ENCODE measurements at places on chromosomes 12 and 14.
A peak's percentile ranks its signal among the peaks of the same experiment; 100 is the strongest.

DNA sequence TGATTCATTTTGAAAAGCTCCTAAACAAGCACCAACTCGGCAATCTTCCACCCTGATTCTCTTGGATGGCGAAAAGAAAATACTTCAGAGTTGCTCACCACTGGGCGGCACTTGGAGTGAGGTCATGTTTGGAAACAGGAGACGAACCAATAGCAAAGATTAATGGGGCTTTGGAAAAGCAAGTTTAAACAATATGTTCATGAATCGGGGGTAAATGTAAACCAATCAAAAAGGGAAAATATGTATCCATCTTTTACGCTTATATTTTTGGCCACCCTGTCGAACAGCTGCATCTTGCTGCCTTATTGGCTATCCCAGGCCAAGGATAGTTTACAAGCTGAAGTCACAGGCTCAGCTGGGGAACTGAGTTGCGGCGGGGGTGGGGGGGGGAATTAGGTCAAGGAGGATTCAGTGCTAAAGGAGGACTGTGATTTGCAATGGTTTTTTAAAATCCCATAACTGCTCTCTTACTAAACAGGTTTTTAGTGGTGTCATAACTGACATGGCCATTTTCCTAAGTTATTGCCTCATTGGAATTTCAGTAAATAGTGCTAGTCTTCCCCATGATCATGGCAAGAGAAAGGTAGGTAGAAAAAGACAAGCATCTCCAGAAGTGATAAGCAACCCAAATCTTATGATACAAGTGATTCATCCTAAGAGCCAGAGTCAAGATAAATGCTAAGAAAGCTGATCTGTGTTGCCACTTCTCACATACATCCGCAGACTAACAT, 210.6 kb downstream of the PHLDA1 start:
- DNase-seq = no peak

- DNase-seq = no peak
Observed at GRCh38 chr12:98741196-98741555, 96.1 kb downstream of the APAF1 start.

DNA sequence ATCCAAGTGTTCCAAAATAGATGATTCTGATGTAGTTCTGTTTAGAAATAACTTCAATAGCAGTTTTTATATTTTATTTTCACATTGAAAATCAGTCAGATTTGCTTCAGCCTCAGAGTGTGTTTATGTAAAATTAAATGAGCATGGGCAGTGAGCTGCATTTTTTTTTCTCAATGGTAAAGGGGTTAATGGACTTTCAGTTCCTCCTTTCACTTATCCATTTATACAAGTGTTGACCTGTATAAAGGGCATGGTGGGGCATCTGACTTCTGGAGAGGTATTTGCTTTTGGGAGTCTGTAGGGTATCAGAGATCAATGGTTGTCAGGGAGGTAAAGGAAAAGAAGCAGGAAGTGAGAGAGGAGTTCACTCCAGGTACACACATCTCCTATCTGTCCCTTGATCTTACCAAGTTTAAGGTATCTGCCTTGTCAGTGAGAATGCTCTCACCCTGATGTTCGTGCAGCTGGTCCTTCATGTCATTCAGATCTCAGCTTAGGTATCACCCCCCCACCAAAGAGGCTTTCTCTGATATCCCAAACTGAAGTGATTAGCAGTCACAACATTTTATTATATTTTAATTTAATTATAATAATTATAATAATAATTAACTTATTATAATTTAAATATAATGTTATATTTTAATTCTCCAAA, 181.6 kb upstream of the LMNTD1 start:
- no peak for DNase-seq

DNA sequence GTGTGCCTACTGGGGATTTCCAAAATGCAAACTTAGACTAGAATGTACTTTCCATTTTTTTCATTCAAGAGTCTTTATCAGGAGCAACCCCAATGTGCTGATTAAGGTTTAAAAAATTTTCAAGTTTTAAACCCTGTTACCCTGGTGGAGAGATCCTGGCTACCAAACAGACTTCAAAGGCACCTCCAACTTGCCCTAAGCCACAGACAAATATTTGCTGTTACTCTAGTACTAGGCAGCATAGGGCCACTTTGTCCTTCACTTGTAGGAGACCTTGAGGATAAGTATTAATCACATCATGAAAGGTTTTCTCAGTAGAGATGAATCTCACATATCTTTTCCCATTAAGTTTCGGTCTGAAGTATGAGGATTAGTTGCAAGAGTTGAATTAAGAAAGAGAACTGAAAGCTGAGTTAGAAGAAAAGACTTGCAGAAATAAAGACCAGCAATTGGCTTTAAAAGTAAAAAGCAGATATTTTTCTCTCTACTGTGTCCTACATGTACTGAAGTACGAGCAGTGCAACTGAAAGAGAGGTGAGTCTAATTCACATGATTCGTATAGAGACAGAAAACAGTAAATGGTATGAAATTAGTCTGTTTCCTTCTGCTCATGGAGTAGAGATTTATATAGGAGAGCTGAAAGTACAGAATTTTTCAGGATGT, 28.3 kb downstream of the NTN4 start:
- DNase-seq = no peak

- no peak for DNase-seq
Observed at GRCh38 chr12:23585782-23586163, 363.7 kb downstream of the SOX5 start.

- no peak for DNase-seq
Observed at GRCh38 chr12:131340616-131341210, 370.2 kb upstream of the SFSWAP start.

DNA sequence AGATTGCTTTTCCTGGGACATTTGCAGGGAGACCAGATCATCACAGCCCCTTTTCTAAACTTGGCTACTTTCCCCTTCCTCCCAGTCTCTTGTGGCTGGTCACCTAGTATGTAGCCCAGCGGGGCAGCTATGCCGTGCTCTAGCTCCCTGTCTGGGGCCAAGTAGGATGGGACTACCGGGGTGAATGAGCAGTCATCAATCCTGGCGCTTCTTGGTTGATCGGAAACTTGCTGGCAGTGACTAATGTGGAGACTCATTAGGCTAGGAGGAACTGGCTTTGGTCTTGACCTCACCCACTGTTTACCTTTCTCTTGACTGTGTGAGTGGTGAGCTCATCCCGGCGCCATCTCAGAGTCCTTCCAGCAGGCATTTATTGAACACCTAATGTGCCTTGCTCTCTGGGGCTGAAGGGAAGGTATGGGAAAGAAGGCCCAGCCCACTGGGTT, 15.9 kb downstream of the PLEKHG3 start:
- DNase-seq = no peak

GRCh38 chr12:57243521-57244311, 7.3 kb downstream of the STAC3 start:
- peak; percentile 81 for DNase-seq

GRCh38 chr12:1655225-1655788, 26.3 kb downstream of the WNT5B start:
- no peak for DNase-seq

GRCh38 chr12:124666722-124667259, 99.4 kb upstream of the NCOR2 start:
- DNase-seq = no peak

- peak; percentile 5 for DNase-seq
Observed at GRCh38 chr14:52446355-52446754, 106.0 kb downstream of the TXNDC16 start.

GRCh38 chr12:33222357-33222756, 217.3 kb downstream of the SYT10 start:
- DNase-seq = no peak

- DNase-seq = no peak
Observed at GRCh38 chr14:104677512-104678332, 11.7 kb upstream of the INF2 start.

DNA sequence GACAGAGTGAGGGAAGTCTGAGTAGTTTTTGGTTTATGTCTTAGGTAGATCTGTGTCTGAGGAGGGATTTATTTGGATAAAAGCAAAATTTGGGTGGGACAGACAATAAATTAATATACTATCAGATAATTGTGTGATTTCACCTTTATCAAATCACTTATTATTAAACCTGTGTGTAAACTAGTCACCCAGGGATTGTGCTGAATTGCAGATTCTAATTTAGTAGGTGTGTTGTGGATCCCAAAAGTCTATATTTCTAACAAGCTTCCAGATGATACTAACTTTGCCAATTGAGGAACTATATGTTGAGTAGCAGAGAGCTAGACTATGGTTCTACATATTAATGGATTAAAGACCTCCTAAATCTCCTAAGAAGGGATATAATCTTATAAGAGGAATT, 978.5 kb upstream of the FBXO33 start:
- DNase-seq = no peak

DNA sequence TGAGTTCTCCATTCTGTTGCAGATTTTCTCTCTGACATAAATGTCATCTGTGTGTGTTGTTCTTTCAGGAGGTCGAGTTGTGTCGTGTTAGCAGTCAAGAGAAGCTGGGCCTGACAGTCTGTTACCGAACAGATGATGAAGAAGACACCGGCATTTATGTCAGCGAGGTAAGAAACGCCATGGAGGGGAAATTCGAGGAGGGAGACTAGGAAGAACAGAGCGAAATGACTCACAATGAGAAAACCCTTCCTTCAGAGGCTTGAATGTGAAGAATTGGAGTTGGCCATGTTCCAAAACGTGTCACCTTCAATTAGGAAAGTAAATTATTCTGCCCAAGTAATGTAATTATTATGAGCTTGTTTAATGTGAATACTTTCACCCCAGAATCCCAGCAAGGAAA, 364.5 kb downstream of the PDZRN4 start:
- DNase-seq = no peak

- no peak for DNase-seq
Observed at GRCh38 chr14:80545935-80546854, 334.9 kb upstream of the DIO2 start.

DNA sequence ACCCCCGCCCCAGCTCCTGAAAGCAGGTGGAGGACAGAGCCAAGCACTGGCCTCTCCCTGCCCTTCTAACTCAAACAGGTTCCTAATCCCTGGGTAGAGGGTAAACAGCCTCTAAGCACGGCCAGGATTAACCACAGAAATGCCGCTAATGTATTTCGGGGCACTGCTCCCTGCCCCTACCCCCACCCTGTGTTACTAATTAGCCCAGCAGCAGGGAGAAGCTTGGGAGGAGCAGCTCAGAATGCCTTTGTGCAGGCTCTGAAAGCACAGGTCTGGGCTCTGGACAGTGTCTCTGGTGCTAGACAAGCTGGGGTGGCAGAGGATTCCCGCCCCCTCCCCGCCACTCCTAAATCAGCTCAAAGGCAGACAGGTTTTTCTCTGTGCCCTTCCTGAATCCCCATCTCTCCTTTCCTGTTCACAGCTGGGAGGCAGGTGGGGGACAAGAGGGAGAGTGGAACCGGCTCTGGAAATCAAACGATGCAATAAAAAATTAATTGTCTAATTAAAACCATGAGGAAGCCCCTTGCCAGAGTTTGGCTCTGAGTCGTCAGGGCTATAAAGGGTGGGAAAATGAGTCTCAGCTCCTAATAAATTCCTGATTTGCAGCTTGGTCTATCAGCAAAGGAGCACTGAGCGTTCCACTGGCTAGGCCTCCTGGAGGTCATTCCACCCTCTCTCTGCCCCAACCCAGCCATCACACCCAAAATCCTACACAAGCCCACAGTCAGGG, 53.0 kb downstream of the SMUG1 start:
- no peak for DNase-seq

GRCh38 chr14:95649230-95649629, 37.0 kb upstream of the TCL1B start:
- peak; percentile 75 for DNase-seq

GRCh38 chr12:109600481-109600880, 26.9 kb downstream of the MVK start:
- peak; percentile 47 for DNase-seq

DNA sequence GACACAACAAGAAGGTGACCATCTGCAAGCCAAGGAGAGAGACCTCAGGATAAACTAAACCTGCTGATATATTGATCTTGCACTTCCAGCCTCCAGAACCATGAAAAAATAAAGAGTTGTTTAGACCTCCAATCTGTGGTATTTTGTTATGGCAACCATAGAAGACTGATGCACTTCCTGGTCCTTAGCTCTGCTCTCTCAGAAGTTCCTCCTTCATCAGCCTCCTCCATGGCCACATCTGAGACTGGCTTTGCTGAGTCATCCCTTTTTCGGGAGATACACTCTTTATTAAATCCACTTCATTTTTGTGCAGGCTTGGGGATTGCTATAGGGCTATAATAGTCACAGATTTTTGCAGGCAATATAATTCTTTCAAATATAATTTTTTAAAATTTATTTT, 89.6 kb upstream of the ATF7IP start:
- DNase-seq = no peak

DNA sequence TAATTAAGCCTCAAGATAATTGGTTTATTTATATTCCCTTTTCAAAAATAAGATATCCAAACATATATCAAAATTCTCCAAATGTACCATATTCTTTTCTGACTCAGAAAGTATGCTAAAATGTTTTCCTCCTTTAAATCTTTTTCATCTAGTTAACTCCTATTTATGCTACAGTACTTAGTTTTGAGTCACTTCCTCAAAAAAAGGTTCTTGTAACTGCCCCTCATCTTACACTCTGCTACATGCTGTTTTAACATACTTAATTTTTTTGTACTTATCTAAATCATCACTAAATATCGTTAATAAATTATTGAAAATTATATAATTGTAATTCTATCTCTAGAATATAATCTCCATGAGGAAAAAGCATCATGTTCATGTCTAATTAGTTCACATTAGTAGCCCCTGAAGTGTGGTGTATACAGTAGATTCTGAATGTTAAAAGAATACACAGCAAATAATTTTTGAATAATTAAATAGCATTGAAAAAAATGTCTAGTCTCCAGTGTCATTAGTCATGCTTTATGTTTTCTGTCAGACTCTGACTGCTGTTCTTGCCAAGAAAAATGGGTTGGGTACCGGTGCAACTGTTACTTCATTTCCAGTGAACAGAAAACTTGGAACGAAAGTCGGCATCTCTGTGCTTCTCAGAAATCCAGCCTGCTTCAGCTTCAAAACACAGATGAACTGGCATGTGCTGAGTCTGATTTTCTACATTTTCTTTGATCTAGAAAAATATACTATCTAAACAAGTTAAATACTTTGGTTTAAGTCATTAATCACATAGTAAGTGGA, 3.5 kb downstream of the KLRD1 start:
- DNase-seq = no peak

DNA sequence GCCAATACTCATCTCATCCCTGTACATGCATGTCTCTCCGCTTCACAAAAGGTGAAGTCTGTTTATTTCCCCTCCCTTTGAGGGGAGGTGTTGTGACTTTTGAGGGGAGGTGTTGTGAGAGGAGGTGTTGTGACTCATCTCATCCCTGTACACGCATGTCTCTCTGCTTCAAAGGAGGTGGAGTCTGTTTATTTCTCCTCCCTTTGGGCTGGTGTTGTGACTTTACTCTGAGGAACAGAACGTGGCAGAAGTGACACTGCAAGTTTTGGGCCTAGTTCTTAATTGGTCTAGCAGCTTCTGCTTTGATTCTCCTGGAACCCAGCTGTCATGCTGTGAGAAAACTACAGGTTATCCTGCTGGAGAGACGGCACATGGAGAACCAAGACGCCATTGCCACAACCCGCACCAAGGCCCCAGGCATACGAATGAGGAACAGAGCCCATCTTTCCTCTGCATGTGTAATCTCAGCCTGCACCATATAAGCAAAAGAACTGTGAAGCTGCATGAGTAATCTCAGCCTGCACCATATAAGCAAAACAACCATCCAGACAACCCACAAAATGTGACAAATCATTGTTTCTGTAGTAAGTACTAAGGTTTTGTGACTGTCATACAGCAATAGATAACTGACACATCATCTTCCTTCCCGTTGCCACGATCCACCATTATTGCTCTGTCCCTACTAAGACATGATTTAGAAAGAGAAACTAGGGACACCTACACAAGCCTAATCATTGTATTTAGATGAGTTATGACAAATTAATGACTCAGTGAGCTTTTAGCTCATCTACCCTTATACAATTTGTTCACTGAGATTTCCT, 30.0 kb downstream of the GALNT4 start:
- DNase-seq = no peak

GRCh38 chr14:82122655-82123054, 589.0 kb upstream of the SEL1L start:
- DNase-seq = no peak
